Nephron progenitor cell (in vitro differentiated cells): ENCODE measurements at places on chromosomes 1 and 21.

GRCh38 chr1:109163551-109163950 is 49.6 kb downstream of the ELAPOR1 start:
- H3K36me3 ChIP-seq: no peaks in the 10 kb centered on the region
- H3K4me3 ChIP-seq: no peak overlapping the region
- no peaks in the 10 kb centered on the region for H3K27me3 ChIP-seq
- no peak for DNase-seq

GRCh38 chr1:64031236-64031635 is 172.2 kb upstream of the UBE2U start:
- no peaks in the 10 kb centered on the region for H3K4me1 ChIP-seq
- H3K4me3 ChIP-seq: no peak overlapping the region
- H3K27ac ChIP-seq: no peak overlapping the region
- peaks cover 4% of the 10 kb centered on the region for H3K27me3 ChIP-seq
- H3K36me3 ChIP-seq: peaks cover 10% of the 10 kb centered on the region

DNA sequence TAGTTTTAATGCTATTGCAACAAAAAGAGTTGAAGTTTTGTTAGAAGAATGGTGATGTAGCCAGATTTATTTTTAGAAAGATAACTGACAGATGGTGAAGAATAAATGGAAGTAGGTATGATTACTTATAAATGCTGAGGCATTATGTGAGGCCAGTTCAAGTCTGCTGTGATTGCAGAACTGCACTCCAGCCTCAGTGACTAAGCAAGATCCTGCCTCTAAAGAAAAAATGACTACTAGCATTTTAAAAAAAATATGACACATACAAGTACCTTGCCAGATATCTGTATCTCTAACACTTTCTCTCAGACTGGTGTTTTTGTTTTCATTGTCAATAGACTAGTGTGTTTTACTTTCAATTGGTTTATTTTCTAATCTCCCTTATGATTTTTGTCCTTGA is 1242.4 kb upstream of the ADGRL4 start:
- H3K36me3 ChIP-seq: peaks cover 4% of the 10 kb centered on the region
- no peak overlapping the region for H3K4me3 ChIP-seq
- no peak overlapping the region for H3K27ac ChIP-seq
- H3K4me1 ChIP-seq: peaks cover 10% of the 10 kb centered on the region

DNA sequence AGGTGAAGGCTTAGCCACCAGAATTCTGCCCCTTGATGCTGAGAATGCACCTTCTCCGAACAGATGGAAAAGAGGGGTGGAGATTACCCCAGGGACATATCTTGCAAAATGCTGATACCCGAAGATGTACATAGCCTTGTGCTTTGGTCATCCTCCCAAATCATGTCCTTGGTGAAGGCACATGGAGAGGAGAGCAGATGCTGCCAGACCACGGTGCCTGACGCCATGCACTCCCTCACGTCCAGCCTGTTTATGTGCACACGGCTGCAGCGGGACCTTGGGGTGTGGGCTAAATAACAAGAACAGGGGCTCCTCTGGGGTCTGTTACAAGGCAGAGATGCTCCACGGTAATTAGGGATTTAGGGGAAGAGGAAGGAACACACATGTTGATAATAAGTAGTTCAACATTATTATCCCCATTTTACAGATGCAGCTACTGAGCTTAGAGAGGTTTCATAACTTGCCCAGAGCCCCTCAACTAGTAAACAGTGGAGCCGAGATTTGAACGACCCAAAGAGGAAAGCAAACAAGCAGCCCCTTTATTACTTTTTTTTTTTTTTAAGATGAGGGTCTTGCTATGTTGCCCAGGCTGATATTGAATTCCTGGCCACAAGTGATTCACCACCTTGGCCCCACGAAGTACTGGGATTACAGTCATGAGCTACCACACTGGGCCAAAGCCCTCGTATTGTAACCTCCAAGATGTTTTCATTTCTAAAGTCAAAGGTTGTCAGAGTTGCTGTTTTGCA is 12.9 kb downstream of the EPHX1 start:
- H3K4me3 ChIP-seq: no peak overlapping the region
- H3K4me1 ChIP-seq: peaks cover 78% of the 10 kb centered on the region
- H3K27me3 ChIP-seq: peaks cover 3% of the 10 kb centered on the region
- no peak overlapping the region for H3K27ac ChIP-seq

GRCh38 chr1:26887125-26887524 is 3.0 kb downstream of the GPN2 start:
- H3K4me3 ChIP-seq: peak overlapping the region; percentile 29
- no peak overlapping the region for H3K27ac ChIP-seq
- no peaks in the 10 kb centered on the region for H3K27me3 ChIP-seq
- DNase-seq: no peak
- peaks cover 59% of the 10 kb centered on the region for H3K36me3 ChIP-seq

DNA sequence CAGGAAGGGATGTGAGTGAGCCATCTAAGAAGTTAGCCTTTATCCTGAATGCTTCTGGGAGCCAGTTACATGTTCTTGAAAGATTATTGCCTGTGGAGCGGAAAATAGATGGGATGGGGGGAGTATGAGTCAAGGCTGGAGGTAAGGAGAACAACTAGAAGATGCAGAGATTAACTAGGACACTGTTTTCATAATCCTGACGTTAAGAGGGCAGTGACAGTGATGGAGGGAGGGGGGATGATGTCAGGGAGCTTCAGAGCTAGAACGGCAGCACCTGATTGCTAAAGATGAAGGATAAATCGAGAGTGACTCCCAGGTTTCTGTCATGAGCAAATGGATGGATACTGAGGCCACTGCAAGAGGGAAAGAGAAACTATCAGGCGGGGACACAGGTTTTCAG is 10.0 kb upstream of the RCSD1 start:
- no peaks in the 10 kb centered on the region for H3K27me3 ChIP-seq
- H3K4me1 ChIP-seq: peaks cover 55% of the 10 kb centered on the region
- H3K27ac ChIP-seq: no peak overlapping the region
- no peak for DNase-seq
- H3K36me3 ChIP-seq: peaks cover 4% of the 10 kb centered on the region

DNA sequence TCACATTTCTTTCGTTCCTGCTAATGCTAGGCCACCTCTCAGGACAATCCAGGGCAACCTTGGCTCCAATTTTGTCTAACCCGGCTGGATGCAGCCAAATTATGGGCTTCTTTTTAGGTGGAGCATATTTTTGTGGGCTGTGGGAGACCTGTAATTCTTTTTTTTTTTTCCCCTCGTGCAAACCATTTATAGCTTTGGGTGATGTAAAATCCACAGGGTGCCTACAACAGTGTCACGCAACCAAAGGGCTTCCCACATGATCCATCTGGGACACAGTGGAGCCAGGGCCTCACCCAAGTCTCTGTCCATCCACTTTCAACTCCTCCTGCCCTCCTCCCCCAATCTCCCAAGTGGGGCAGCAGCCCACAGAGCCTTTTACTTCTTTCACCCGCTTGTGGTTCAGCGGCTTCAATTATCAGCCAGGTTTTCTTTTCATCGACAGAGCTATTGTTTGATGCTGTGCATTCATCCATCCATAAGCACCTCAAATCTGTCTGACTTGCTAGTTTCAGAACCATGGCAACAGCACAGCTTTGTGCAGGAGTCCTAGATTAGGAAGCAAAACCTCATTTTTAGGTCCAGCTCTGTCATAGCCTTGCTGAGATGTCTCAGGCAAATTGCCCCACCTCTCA is 10.0 kb upstream of the OVAAL start:
- H3K4me1 ChIP-seq: peaks cover 6% of the 10 kb centered on the region
- H3K27ac ChIP-seq: peak overlapping the region; percentile 68
- peaks cover 2% of the 10 kb centered on the region for H3K27me3 ChIP-seq

GRCh38 chr1:237219751-237220642 is 178.0 kb downstream of the RYR2 start:
- no peak for DNase-seq
- H3K4me3 ChIP-seq: no peak overlapping the region
- no peak overlapping the region for H3K27ac ChIP-seq
- H3K4me1 ChIP-seq: no peaks in the 10 kb centered on the region
- peaks cover 2% of the 10 kb centered on the region for H3K27me3 ChIP-seq

DNA sequence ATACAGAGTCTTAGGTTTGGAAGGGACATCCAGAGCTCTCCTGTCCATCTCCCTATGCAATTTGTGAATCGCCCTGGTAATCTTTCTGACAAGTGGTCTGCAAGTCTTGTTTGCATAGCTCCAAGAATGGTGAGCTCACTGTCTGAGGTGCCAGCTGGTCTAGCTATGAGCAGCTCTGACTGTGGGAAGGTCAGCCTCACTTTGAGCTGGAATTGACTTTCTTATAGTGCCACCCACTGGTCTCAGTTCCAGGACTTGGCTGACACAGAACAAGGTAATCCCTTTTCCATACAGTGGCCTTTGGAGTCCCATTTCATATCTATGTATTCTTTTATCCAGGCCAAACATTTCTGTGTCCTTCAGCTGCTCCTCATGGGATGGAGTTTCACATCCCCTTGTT is 95.6 kb upstream of the C8B start:
- H3K4me1 ChIP-seq: peaks cover 54% of the 10 kb centered on the region
- H3K27me3 ChIP-seq: peaks cover 4% of the 10 kb centered on the region
- H3K4me3 ChIP-seq: no peak overlapping the region
- no peak for DNase-seq

- no peak overlapping the region for H3K27ac ChIP-seq
- DNase-seq: no peak
- peaks cover 4% of the 10 kb centered on the region for H3K27me3 ChIP-seq
- H3K4me3 ChIP-seq: no peak overlapping the region
- H3K4me1 ChIP-seq: peaks cover 5% of the 10 kb centered on the region
Measured at GRCh38 chr1:233513431-233513830, 100.5 kb upstream of the KCNK1 start.

- H3K4me1 ChIP-seq: peaks cover 14% of the 10 kb centered on the region
- no peak for DNase-seq
- no peaks in the 10 kb centered on the region for H3K36me3 ChIP-seq
- peaks cover 16% of the 10 kb centered on the region for H3K27me3 ChIP-seq
Measured at GRCh38 chr1:66728021-66728420, 24.2 kb upstream of the DYNLT5 start.

GRCh38 chr1:94741996-94742395 is 78.2 kb upstream of the SLC44A3 start:
- no peaks in the 10 kb centered on the region for H3K36me3 ChIP-seq
- H3K4me1 ChIP-seq: peaks cover 7% of the 10 kb centered on the region
- DNase-seq: no peak
- H3K27me3 ChIP-seq: no peaks in the 10 kb centered on the region
- no peak overlapping the region for H3K27ac ChIP-seq
- no peak overlapping the region for H3K4me3 ChIP-seq

DNA sequence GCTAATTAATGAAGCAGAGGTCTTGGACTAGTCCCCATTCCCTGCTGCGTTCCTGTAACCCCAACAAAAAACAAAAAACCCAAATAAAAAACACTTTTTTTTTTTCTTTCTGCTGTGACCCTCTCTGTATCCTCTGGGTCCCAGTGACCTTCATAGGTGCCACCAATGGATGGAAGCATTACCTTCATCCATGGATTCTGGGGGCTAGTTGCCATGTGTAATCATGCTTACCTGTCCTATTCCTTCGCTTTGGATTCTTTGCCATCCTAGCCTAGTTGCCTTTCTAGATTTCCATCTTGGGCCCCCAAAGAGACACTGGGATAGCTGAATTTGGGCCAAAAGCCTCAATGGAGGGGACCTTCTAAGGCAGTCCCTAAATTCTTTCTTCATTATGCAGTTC is 1208.7 kb downstream of the BRINP3 start:
- H3K36me3 ChIP-seq: no peaks in the 10 kb centered on the region
- no peak overlapping the region for H3K27ac ChIP-seq
- DNase-seq: no peak
- no peaks in the 10 kb centered on the region for H3K4me1 ChIP-seq
- H3K27me3 ChIP-seq: no peaks in the 10 kb centered on the region
